ENCODE measurements at places on chromosomes 1 and 21. TPM values are rescaled to one million over a fixed set of nuclear protein-coding genes. Genes with fewer than 3 reads are reported as not detected.

LYSMD1 gene
- 14.8 TPM for total RNA-seq

HUNK gene
- total RNA-seq: 1.3 TPM

CENPF gene
- 1.3 TPM for total RNA-seq

GJA4 gene
- 8.9 TPM for total RNA-seq

SPAG17 gene
- total RNA-seq: 5.9 TPM

OR14K1 gene
- 1.0 TPM for total RNA-seq

BOLA1 gene
- 33.4 TPM for total RNA-seq

PHLDA3 gene
- total RNA-seq: 116 TPM

OPRD1 gene
- not detected for total RNA-seq

FCRLA gene
- total RNA-seq: not detected

NBPF4 gene
- 0.33 TPM for total RNA-seq

PMF1 gene
- 60.3 TPM for total RNA-seq

GUCA2A gene
- 8.8 TPM for total RNA-seq

SHE gene
- 21.3 TPM for total RNA-seq
